NCI-H1105 treated with DMSO at 0.1 percent for 48 hours (cell line): ENCODE measurements at places on chromosomes 1 and 21.

- no peak for DNase-seq
These were observed 9.8 kb upstream of the ERMAP start for GRCh38 chr1:42807056-42807668.

GRCh38 chr1:234978397-234979295, 150.0 kb downstream of the TOMM20 start:
- DNase-seq = no peak

DNA sequence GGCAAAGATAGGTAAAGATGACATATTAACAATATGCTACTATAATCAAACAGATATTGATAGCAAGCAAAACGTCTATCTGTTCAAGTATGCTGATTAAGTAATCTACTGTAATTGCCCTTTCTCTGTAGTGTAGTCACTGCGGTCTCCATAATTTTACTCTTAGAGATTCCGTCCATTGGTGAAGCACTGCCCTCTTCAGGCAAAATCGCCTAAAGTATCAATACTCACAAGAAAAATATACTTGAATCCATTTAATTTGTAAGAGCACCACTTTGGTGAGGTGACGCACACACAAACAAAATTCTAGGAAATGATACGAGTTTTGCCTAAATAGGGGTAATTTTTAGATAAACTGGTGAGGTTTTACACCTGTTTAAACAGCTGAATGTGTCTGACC, 434.6 kb upstream of the CHRM3 start:
- no peak for DNase-seq

DNA sequence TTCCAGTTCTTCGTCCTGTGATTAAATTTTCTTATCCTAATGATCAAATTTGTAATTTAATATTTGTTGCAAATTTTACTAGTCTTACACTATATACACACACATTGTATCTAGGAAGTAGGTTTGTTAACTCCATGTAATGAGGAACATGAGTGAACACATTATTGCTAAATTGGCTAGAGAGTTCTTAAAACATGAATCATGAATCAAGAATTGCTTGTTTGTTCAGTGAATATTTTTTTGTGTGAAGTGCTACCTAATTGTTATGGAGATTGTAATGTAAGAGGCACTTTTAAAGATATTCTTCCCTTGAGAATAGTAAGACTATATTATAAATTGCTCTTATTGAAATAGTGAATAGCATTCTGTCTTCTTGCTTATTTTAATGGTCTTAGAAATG, 4.6 kb downstream of the GPSM2 start:
- peak; percentile 19 for DNase-seq

GRCh38 chr21:44795342-44795741, 6.3 kb downstream of the UBE2G2 start:
- no peak for DNase-seq

DNA sequence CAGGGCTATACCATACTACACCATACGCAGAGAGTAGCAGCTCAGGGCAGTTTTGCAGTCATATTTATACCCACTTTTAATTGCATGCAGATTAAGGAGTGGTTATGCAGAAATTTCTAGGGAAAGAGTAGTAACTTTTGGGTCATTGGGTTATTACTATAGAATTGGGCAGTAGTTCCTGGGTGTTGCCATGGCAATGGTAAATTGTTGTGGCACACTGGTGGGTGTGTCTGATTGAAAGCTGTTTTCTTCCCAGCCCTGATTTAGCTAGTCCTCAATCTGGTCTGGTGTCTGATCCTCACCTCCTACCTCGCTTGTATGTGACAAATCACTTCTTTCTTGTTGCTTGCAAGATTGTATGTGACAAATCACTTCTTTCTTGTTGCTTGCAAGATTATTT, 30.5 kb downstream of the CYP4A11 start:
- DNase-seq = no peak
